ENCODE measurements at places on chromosomes 5 and 9. TPM values are rescaled to one million over a fixed set of nuclear protein-coding genes. Genes with fewer than 3 reads are reported as not detected.

DNA sequence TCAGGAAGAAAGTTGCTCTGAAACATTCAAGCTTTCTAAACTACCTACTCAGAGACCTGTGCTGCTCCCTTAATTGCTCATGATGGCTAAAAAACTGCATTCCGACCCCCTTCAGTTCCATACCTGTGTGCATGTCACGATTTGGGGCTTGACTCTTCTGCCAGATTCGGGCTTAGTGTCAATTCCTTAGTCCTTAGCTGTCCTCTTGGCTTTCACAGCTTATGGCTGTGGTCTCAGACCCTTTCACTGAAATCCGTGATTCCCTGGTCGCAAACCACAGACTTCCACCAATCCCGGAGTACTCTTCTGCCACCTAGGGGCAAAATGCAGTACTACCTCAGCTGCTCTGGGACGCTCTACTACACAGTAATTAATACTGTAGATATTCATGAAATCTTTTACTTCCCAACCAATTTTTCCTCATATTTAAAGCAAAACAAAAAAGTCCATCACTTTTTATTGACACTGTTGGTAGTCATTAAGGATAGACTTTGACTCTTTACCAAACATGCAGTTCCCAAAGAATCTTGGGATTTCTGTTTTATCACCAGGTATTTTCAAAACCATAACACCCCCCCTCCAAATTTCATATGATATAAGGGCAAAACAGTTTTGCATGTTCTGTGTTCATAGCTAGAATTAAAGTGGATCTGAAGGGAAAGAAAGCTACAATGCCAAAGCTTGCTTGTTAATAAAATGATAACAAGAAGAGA, 617.4 kb downstream of the SLCO4C1 start:
- no peak overlapping the region for H3K27ac ChIP-seq
- no peaks in the 10 kb centered on the region for H3K36me3 ChIP-seq
- H3K4me3 ChIP-seq, result no peak overlapping the region
- peak; percentile 70 for DNase-seq

- no peak for DNase-seq
- H3K36me3 ChIP-seq, result no peaks in the 10 kb centered on the region
- H3K27ac ChIP-seq, result peak overlapping the region; percentile 69
- no peak overlapping the region for H3K4me3 ChIP-seq
These were observed 100.3 kb downstream of the PCSK5 start for GRCh38 chr9:75990576-75991304.

- H3K27me3 ChIP-seq, result no peaks in the 10 kb centered on the region
- DNase-seq, result no peak
- no peak overlapping the region for H3K27ac ChIP-seq
- no peaks in the 10 kb centered on the region for H3K4me1 ChIP-seq
- no peaks in the 10 kb centered on the region for H3K36me3 ChIP-seq
These were observed 135.2 kb downstream of the GNAQ start for GRCh38 chr9:77896269-77896937.

GRCh38 chr5:67178966-67179365, 17.6 kb downstream of the CD180 start:
- no peak overlapping the region for H3K27ac ChIP-seq
- no peaks in the 10 kb centered on the region for H3K27me3 ChIP-seq
- no peaks in the 10 kb centered on the region for H3K4me1 ChIP-seq
- H3K36me3 ChIP-seq, result no peaks in the 10 kb centered on the region

GRCh38 chr9:134420974-134421432, 94.7 kb downstream of the RXRA start:
- no peak for DNase-seq
- no peak overlapping the region for H3K27ac ChIP-seq

GRCh38 chr9:122042056-122042455, 51.1 kb downstream of the TTLL11 start:
- H3K27me3 ChIP-seq, result no peaks in the 10 kb centered on the region
- H3K27ac ChIP-seq, result no peak overlapping the region
- no peak for DNase-seq
- H3K4me3 ChIP-seq, result no peak overlapping the region
- no peaks in the 10 kb centered on the region for H3K36me3 ChIP-seq
- H3K4me1 ChIP-seq, result no peaks in the 10 kb centered on the region

GRCh38 chr5:37533851-37534250, 154.7 kb downstream of the WDR70 start:
- no peak overlapping the region for H3K4me3 ChIP-seq
- no peak overlapping the region for H3K27ac ChIP-seq
- no peaks in the 10 kb centered on the region for H3K4me1 ChIP-seq
- H3K36me3 ChIP-seq, result no peaks in the 10 kb centered on the region
- H3K27me3 ChIP-seq, result no peaks in the 10 kb centered on the region

DNA sequence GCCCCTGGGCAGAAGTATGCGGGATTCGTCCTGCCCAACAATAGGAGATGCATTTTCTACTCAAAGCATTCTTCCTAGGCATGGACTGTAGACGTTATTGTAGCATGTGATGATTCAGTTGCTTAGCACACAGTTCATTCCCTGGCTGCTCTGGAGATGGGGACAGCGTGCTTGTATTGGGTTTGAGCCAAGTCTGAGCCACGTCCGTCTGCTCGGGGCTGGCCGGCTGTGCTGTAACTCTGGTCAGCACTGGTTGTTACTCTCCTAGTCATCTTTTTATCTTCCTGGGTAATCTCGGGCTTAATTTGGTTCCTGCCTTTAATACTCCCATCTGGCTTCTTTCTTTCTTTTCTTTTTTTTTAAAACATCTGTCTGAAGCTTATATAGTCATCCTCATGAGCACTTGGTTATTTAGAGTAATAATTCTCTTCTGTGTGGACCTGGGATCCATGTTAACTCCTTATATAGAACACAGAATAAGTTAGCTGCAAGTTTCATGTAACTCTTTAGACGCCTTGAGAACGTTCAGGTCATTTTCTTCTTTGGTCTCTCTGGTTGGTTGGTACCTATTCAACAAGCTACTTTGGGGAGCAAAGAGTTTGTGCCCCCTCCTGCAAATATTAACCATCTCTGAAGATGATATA, 118.8 kb upstream of the RPS23 start:
- H3K4me3 ChIP-seq, result no peak overlapping the region
- no peaks in the 10 kb centered on the region for H3K36me3 ChIP-seq
- no peaks in the 10 kb centered on the region for H3K4me1 ChIP-seq
- H3K27me3 ChIP-seq, result no peaks in the 10 kb centered on the region
- no peak overlapping the region for H3K27ac ChIP-seq

DNA sequence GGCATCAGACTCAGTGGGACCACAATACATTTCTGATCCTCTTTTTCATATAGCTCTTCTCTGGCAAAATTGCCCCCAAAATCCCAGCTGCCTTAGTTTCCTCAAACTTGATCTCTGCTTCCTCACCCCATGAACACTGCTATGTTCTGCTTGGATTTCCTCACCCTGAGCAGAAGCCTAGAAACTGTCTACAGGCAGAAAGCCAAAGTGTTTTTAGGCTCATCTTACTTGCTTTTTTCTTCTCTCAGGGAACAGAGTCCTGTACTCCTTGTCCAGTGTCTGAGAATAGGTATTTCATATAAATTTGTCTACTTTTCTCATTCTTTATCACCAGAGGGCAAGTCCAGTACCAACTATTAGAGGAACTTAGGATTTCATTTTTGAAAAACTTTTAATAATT, 21.5 kb upstream of the UBAP1 start:
- H3K27ac ChIP-seq, result no peak overlapping the region
- H3K4me3 ChIP-seq, result no peak overlapping the region
- no peaks in the 10 kb centered on the region for H3K36me3 ChIP-seq
- no peak for DNase-seq
- H3K27me3 ChIP-seq, result no peaks in the 10 kb centered on the region
- H3K4me1 ChIP-seq, result no peaks in the 10 kb centered on the region

DNA sequence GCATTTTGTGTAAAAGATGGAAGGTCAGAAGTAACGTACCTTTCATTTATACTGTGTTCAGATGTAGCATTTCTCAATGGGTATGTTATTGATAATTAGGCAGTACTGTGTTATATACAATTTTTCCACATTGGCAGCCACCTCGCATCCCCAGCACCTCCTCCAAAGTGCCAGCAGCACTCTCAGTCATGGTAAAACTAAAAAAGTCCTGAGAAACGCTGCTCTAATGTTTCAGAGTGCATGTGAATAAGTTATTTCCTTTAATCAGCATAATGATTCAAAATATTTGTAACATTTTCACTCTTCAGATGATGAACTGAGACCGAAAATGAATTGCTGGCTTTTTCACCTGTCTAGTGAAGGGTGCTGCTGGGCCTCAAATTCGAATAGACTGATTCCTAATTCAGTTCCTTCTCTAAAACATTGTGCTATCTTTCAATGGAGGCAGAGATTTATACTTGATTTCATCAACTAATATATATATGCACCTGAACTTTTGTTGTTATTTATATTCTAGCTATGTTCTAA, 79.9 kb upstream of the ANKRD55 start:
- no peak overlapping the region for H3K27ac ChIP-seq
- H3K36me3 ChIP-seq, result no peaks in the 10 kb centered on the region
- no peak overlapping the region for H3K4me3 ChIP-seq
- DNase-seq, result no peak
- H3K27me3 ChIP-seq, result no peaks in the 10 kb centered on the region

The SPATA31E1 gene
- total RNA-seq, result 0.07 TPM

The OR5C1 gene
- not detected for total RNA-seq
